ENCODE measurements at places on chromosomes 12 and 14. TPM values are rescaled to one million over a fixed set of nuclear protein-coding genes. Genes with fewer than 3 reads are reported as not detected.

GRCh38 chr14:59238216-59238615 is 49.7 kb downstream of the DAAM1 start:
- no peaks in the 10 kb centered on the region for H3K27me3 ChIP-seq
- no peak overlapping the region for H3K27ac ChIP-seq
- no peak for DNase-seq
- H3K36me3 ChIP-seq: peaks cover 1% of the 10 kb centered on the region

Gene PLBD1
- not detected for total RNA-seq

DNA sequence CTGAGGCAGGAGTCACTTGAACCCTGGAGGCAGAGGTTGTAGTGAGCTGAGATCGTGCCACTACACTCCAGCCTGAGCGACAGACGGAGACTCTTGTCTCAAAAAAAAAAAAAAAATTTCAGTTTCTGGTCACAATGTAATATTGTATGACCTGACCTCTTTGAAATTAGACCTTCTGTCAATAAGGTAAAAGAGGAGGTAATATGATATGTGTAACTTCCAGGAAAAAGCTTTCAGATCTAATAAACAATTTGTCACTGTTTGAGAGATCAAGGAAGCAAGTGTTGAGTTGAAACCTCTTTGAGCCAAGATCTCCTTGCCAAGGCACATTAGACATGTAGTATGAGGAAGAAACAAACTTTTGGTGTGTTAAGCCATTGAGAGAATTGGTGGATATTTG is 101.7 kb upstream of the ATF7IP start:
- H3K27ac ChIP-seq: no peak overlapping the region
- no peak overlapping the region for H3K4me3 ChIP-seq
- no peak for DNase-seq
- peaks cover 9% of the 10 kb centered on the region for H3K4me1 ChIP-seq
- no peaks in the 10 kb centered on the region for H3K27me3 ChIP-seq

Gene CIROP
- not detected for total RNA-seq

DNA sequence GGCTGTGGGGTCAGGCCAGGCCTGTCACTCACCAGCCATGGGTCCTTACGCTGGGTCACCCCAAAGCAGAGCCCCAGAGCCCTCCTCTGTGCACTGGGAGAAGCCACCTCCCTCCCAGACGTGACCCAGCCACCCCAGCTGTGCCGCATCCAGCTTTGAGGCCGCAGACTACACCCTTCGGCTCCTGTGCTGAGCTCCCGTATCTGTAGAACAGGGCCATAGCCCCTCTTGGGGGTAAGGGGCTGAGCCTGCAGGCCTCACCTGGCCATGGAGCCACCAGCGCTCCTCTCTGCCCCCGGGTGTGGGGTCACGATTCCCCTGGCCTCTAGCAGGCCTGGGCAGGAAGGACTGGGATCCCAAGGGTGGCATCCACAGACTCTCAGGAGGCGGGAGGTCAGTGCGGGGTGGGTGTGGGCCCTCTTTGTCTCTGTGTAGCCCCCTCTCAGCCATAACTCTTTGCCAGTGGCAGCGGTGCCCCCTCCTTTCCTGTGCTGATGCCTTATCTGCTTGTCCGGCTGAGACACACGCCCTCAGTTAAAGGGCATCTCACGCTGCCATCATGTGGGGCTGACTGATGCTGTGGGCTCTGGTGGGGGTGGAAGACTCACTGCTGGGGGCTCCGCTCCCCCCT is 16.3 kb downstream of the ASPG start:
- H3K4me3 ChIP-seq: no peak overlapping the region
- no peaks in the 10 kb centered on the region for H3K36me3 ChIP-seq
- H3K27ac ChIP-seq: no peak overlapping the region
- no peaks in the 10 kb centered on the region for H3K4me1 ChIP-seq
- H3K27me3 ChIP-seq: no peaks in the 10 kb centered on the region
- DNase-seq: no peak

DNA sequence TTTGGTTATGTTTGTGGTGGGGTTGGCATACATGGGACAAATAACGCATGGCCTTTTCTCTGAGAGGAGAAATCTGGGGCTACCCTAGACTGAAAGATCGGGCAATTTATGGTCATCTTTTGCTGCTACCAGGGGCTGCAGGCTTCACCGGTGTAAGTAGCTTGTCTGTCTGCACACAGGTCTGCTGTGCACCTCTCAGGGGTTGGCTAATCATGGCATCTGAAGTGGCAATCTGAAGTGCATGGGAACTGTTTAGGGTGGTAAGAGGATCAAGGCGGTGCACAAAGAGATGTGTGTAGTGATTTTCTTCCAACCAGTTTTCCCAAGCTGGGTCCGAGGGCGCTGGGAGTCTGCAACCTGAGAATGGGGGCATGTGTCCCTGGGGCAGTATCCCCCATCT is 141.3 kb downstream of the EMP1 start:
- H3K27me3 ChIP-seq: peaks cover 50% of the 10 kb centered on the region
- no peak for DNase-seq
- peaks cover 1% of the 10 kb centered on the region for H3K36me3 ChIP-seq

Gene TMTC3
- 7.3 TPM for total RNA-seq

- H3K36me3 ChIP-seq: no peaks in the 10 kb centered on the region
- peaks cover 10% of the 10 kb centered on the region for H3K27me3 ChIP-seq
- H3K4me1 ChIP-seq: peaks cover 37% of the 10 kb centered on the region
These were observed 15.4 kb upstream of the RACGAP1 start for GRCh38 chr12:50040657-50041056.

- no peak for DNase-seq
- no peaks in the 10 kb centered on the region for H3K36me3 ChIP-seq
- H3K4me3 ChIP-seq: no peak overlapping the region
- no peaks in the 10 kb centered on the region for H3K27me3 ChIP-seq
- no peak overlapping the region for H3K27ac ChIP-seq
- no peaks in the 10 kb centered on the region for H3K4me1 ChIP-seq
These were observed 324.6 kb downstream of the TMEM121 start for GRCh38 chr14:105850853-105851581.

DNA sequence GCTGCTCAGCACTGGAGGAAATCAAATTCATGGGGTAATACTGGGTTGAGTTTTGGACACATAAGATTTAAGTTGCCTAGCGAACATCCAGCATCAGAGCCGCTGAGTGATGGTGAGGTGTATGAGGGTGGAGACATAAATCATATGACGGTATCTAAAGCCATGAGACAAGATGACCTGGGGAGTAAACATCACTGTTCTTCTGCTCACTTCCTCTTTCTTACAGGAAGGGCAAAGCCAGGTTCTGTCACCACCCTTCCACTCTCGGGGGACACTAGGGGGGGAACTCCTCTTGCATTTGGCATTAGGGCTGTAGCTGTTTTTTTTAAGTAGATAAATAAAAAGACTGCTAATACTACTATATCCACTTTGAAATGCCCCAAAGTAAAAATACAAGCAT is 24.0 kb downstream of the PRDM4 start:
- H3K4me1 ChIP-seq: no peaks in the 10 kb centered on the region
- no peak for DNase-seq
- H3K36me3 ChIP-seq: peaks cover 46% of the 10 kb centered on the region
- H3K27me3 ChIP-seq: no peaks in the 10 kb centered on the region
- H3K4me3 ChIP-seq: no peak overlapping the region
- H3K27ac ChIP-seq: no peak overlapping the region

- DNase-seq: no peak
- no peak overlapping the region for H3K27ac ChIP-seq
- no peaks in the 10 kb centered on the region for H3K4me1 ChIP-seq
- H3K4me3 ChIP-seq: no peak overlapping the region
- no peaks in the 10 kb centered on the region for H3K27me3 ChIP-seq
These were observed 817.8 kb downstream of the LRFN5 start for GRCh38 chr14:42424501-42424900.

GRCh38 chr12:45973526-45973925 is 16.8 kb downstream of the SCAF11 start:
- peaks cover 29% of the 10 kb centered on the region for H3K36me3 ChIP-seq
- peak overlapping the region; percentile 87 for H3K27ac ChIP-seq
- peak overlapping the region; percentile 60 for H3K4me3 ChIP-seq
- H3K27me3 ChIP-seq: no peaks in the 10 kb centered on the region
- DNase-seq: no peak
- peaks cover 75% of the 10 kb centered on the region for H3K4me1 ChIP-seq

- peak overlapping the region; percentile 90 for H3K4me3 ChIP-seq
- H3K27ac ChIP-seq: peak overlapping the region; percentile 99
- DNase-seq: peak; percentile 70
- H3K36me3 ChIP-seq: peaks cover 6% of the 10 kb centered on the region
- no peaks in the 10 kb centered on the region for H3K27me3 ChIP-seq
These were observed 14.3 kb upstream of the PAPLN start for GRCh38 chr14:73223049-73223448.

DNA sequence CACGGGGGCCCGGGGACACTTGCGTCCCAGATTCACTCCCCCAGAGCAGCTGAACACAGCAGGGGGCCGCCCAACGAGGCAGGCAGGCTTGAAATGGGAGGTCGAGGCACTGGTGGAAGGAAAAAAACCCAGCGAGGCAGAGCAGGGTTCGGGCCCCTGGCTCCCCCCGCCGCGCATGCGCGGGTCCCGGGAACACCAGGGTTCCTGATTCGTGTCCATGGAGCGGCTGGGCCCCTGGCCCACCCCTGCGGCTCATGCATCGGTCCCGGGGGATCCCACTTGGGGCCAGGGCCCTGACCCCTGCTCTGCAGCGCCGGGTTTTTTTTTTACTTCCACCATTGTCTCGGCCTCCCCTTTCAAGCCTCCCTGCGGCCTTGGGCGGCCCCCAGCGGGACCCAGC is 321.5 kb downstream of the ALG10 start:
- H3K36me3 ChIP-seq: peaks cover 14% of the 10 kb centered on the region
- H3K4me3 ChIP-seq: no peak overlapping the region
- H3K27me3 ChIP-seq: no peaks in the 10 kb centered on the region
- no peak for DNase-seq

Gene SERPINA9
- not detected for total RNA-seq

DNA sequence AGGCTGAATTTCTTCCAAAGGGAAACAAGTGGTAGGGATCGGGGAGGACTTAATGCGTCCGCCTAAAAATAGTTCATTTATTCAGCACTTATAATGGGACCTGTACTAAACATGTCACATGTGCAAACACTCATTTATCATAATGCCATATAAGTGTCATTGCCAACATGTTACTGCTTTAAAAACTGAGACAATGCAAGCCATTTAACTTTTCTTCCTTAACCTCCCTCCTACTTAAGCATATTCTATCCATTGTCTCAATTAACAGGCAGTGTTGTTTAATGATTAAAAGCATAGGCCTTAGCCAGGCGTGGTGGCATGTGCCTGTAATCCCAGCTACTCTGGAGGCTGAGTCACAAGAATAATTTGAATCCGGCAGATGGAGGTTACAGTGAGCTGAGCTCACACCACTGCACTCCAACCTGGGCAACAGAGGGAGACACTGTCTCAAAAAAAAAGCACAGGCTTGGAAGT is 13.5 kb upstream of the SCFD1 start:
- no peak overlapping the region for H3K27ac ChIP-seq
- no peak for DNase-seq
- no peak overlapping the region for H3K4me3 ChIP-seq
- H3K4me1 ChIP-seq: no peaks in the 10 kb centered on the region
- H3K36me3 ChIP-seq: peaks cover 5% of the 10 kb centered on the region

Gene PAH
- not detected for total RNA-seq

DNA sequence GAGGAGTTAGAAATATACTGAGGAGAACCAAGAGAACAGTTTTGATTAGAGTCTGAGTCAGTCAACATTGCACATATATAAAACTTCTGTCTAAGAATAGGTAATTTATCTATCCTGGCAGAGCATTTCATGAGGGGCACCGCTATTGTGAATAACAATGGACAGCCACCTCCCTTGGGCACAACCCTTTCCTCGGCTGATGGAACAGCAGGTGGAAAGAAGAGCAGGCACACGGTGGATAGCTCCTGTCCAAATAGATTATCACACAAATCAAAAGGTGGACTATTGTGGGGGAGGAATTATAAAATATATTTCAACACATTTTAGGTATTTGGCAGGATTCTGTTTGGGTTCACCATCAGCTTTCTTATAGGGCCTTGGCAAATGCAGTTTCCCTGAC is 84.0 kb upstream of the PTPRB start:
- H3K36me3 ChIP-seq: no peaks in the 10 kb centered on the region
- H3K27me3 ChIP-seq: peaks cover 23% of the 10 kb centered on the region
- H3K4me1 ChIP-seq: peaks cover 4% of the 10 kb centered on the region
- no peak for DNase-seq
- no peak overlapping the region for H3K4me3 ChIP-seq
- H3K27ac ChIP-seq: no peak overlapping the region

GRCh38 chr14:91350813-91351511 is 66.7 kb downstream of the CCDC88C start:
- H3K27me3 ChIP-seq: no peaks in the 10 kb centered on the region
- peak overlapping the region; percentile 98 for H3K27ac ChIP-seq
- H3K4me1 ChIP-seq: peaks cover 88% of the 10 kb centered on the region
- peak overlapping the region; percentile 93 for H3K4me3 ChIP-seq

DNA sequence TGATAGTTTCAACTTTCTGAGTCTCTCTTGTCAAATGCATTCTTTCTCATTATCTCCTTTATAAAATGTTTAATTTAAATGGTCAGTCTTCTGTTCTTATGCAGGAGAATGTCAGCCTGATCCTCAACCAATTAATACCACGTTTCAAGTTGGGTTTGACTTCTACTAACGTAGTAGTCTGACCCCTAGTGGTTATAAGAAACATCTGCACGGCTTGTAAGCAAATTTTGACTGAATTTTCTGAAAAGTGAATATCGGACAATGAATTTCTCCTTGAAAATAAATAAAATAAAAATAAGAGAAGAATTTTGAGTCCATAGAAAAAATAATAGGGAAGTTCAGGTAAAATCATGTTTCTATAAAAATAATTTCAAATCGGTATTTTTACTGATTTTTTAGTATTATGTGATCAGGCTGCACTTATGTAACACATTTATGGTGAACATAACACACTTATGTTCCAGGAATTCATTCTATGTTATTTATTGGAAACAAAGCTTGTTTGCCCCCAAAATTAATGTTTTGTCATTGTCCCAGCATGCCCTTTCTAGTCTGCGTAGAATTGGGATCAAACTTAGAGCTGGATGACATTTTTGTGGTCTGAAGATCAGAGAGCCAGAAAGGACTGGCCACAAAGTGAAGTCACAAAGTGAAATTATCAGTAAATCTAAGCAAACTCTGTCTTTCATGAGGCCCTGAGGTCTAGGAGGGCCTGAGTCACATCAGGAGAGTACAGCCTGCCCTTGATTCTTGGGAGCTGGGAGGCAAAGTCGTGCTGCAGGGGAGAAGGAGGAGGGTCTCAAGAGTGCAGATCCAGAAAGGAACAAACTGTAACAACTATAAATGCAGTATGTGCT is 101.2 kb upstream of the STXBP6 start:
- H3K27ac ChIP-seq: no peak overlapping the region
- H3K36me3 ChIP-seq: no peaks in the 10 kb centered on the region
- DNase-seq: no peak
- H3K27me3 ChIP-seq: peaks cover 14% of the 10 kb centered on the region
- no peak overlapping the region for H3K4me3 ChIP-seq

Gene RHEBL1
- 20.6 TPM for total RNA-seq

- H3K4me3 ChIP-seq: no peak overlapping the region
- H3K36me3 ChIP-seq: no peaks in the 10 kb centered on the region
- H3K27me3 ChIP-seq: no peaks in the 10 kb centered on the region
- no peak overlapping the region for H3K27ac ChIP-seq
- no peaks in the 10 kb centered on the region for H3K4me1 ChIP-seq
- DNase-seq: no peak
These were observed 1093.4 kb upstream of the FLRT2 start for GRCh38 chr14:84436528-84436927.
